ENCODE measurements at places on chromosomes 1 and 21.

GRCh38 chr1:218412171-218412570 is 67.0 kb downstream of the TGFB2 start:
- no peak for DNase-seq

DNA sequence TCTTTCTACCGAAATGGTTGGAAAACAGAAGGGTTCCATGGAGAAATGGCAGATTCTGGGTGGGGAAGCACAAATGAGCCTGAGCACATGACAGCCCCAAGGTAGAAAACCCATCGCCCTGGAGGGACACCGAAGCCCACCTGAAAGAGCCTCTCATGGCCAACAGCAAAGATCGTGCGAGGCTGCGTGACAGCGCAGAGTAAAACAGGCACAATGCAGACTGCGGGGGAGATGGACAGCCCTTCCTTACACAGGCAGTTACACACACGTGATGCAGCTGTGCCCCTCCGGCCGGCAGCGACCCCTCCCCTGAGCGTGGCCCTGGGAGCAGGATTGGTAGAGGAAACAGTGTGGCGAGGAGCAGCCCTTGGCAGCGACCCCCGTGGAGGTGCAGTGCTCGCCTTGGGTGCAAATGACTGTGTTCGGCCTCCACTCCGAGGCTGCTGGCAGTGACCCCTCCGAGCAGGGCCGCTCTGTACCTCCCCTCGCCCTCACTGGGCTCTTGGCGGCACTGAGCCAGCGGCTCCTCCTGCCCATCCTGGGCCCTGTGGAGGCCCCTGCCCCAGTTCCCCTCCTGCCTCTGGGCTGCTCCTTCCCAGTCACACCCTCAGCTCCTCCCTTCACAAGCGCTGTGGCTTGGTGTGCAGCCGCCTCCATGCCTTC is 120.9 kb upstream of the COL6A1 start:
- no peak for DNase-seq

- DNase-seq, result no peak
These were observed 32.2 kb downstream of the SIPA1L2 start for GRCh38 chr1:232597721-232598120.

- DNase-seq, result no peak
These were observed 183.5 kb upstream of the DPYD start for GRCh38 chr1:98104289-98104688.

DNA sequence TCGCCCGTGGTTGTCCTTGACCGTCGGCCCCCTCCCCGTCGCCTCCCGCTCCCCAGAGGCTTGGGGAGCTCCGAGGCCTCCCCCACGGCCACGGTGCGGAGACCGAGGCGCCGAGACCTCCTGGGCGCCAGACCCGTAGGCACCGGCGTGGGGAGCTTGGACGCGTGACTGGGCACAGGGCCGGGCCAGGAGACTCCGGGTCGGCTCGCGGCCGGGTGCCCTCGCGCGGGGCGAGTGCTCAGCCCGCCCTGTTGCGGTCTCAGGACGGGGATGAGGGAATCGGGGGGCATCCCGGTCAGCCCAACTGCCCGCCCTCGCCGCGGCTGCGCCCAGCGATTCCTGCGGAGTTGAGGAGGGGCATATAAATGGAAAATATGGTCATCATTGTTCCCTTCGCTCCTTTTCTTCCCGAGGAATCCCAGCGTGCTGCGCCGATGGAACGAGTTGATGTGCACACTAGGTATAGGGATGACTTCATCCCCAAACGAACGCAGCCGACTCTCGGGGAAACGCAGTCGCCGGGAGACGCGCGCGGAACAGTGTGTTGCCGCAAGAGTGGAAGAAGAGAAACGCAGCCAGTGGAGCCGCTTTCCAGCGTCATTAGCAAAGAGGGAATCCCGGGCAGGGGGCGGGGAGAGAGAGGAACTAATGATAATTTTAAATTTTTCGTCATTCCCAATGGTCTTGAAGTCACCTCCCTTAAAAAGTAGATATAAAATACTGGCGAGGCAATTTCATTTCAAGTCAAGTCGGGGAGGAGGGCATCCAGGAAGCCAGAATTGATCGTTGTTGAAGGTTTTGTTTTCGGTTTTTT is 747 bp upstream of the ENAH start:
- DNase-seq, result no peak

- no peak for DNase-seq
These were observed 25.5 kb downstream of the IFNGR2 start for GRCh38 chr21:33428669-33429068.

- no peak for DNase-seq
These were observed 779.7 kb downstream of the USP25 start for GRCh38 chr21:16509476-16509875.

DNA sequence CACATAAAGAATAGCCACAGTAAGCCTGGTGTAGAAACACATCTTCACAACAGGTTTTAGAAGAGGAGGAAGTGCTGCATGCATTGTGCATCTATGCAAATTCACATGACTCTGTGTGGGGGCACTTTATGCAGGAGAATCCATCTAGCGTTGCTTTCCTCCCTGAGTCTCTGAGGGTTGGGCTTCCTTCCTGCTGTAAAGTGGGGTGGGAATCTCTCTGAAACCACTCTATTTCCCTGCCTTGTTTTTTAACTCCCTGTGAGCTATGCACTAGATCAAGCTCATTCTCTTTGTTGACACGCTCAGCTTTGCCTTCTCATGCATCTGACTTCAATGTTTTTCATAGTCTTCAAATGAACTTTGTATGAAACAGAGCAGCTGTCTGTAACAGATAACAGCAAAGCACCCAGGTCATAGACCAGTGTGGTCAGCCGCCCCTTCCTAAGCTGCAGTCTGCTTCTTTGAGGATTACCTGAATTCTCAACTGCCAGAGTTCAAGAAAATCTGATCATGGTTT is 102.7 kb upstream of the DPH5 start:
- peak; percentile 9 for DNase-seq

GRCh38 chr1:186306533-186306932 is 68.5 kb downstream of the TPR start:
- DNase-seq, result no peak

Measured in activated effector memory CD4-positive, alpha-beta T cell treated with Interleukin-2 at 50 U/mL for 16 hours (primary cell).